ENCODE measurements at places on chromosomes 2 and 18.

- DNase-seq, result no peak
Measured at GRCh38 chr18:79071503-79072210, 2.5 kb downstream of the ATP9B start.

DNA sequence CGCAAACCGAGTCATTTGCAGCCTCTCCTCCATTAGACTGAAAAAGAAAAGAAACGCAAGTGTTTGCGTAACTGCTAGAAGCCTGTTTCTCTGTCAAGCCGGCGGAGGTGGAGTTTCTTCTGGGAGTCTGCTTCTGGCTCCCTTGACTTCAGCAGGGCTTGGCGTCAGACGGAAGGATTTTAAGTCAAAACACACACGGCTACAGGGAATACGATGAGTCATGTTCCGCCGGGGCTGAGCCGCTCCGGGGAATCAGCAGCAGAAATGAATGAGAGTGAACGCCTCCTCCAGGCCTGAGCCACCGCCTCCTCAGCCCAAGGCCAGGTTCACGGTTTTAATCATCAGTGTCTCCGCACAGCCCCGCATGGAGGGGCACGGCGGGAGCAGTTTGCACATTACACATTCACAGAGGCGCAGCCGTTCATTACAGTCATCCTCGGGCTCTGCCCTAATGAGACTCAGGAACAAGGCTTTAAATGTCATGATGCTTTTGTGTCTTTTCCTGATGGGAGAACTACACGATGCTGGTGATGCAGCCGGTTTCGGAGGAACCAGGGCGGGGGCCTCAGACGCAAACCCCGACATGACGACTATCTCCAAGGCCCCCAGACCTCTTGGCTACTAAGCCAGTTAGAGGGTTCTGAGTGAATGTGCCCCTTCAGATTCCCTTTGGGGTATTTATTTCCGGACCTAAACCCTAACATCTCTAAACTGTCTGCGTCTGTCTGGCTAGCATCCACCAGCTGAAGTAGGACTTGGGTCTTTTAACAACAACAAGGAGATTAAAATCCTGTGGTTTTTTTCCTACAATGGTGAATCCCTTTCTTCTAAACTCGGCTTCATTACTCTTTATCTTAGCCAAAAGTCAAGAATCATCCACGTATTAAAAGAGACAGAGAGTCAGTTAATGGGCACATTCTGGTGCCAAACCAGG, 11.1 kb upstream of the SCG2 start:
- DNase-seq, result no peak

DNA sequence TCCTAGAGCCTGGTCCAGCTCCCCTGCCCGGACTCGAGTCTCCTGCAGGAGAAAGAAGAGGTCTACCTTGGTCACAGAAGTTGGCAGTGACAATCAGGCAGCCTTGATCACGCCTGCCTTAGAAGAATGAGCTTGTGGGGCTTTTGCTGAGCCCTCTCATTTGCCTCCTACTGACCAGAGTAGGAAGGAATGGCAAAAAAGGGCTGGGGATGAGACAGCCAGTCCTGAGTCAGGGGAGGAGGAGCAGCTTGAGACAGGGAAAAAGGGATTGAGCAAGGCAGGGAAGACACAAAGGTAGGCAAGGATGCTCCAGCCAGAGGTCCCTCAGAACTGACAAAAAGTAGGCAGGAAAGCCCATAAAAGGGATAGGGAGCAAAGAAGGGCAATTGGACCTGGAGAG, 6.0 kb downstream of the WDR54 start:
- DNase-seq, result no peak

- DNase-seq, result no peak
Measured at GRCh38 chr2:157256626-157257025, 879 bp upstream of the GALNT5 start.

DNA sequence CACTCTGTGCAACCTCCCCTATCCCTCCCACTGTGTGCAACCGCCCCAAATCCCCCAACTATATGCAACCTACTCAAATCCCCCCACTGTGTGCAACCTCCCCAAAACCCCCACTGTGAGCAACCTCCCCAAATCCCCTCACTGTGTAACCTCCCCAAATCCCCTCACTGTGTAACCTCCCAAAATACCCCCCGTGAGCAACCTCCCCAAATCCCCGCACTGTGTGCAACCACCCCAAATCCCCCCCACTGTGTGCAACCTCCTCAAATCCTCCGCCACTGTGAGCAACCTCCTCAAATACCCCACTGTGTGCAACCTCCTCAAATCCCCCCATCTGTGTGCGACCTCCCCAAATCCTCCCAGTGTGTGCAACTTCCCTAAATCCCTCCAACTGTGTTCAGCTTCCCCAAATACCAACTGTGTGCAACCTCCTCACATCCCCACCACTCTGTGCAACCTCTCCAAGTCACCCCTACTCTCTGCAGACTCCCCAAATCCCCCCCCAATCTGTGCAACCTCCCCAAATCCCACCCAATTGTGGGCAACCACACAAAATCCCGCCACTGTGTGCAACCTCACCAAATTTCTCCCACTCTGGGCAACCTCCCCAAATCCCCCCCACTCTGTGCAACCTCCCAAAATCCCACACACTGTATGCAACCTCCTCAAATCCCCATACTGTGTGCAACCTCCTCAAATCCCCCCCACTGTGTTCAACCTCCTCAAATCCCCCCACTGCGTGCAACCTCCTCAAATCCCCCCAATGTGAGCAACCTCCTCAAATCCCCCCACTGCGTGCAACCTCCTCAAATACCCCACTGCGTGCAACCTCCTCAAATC, 114.1 kb downstream of the TPO start:
- no peak for DNase-seq

DNA sequence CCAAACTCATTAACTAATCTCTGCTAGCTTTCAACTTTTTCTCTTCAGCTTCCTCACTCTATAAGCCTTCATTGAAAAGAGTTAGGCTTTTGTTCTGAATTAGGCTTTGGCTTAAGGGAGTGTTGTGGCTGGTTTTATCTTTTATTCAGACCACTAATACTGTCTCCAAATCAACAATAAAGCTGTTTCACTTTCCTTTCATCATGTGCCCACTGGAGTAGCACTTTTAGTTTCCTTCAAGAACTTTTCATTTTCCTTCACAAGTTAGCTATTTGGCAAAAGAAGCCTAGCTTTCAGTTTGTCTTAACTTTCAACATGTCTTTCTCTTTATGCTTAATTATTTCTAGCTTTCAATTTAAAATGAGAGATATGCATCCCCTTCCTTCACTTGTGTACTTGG, 271.7 kb upstream of the FSIP2 start:
- no peak for DNase-seq

DNA sequence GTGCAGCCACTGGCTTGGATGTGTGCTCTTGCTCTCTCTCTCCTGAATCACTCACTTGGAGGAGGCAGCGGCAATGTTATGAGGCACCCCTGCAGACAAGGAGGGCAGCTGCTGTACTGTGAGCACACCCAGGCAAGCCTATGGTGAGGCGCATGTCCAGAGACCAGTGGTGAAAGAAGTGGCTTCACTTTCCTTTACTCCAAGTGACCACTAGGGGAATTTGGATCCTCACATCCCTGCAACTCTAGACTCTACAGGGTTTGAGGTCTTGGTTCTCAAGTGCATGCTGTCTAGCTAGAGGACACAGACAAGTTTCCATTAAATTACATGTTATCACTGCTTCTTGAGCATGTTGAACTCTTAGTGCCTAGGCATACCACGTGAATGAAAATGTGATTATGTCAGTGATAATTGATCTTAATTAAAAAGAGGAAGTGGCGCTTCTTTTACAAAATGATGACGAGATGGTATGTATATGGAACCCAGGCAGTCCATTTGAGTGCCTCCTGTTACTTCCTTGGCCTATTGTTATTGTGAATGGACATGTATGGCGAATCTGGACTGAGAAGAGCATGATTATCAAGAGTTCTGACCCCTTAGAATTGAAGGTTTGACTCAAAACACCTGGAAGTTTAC, 181.0 kb upstream of the CDH2 start:
- DNase-seq, result no peak

- DNase-seq, result no peak
Measured at GRCh38 chr2:195443926-195444325, 213.1 kb upstream of the SLC39A10 start.

DNA sequence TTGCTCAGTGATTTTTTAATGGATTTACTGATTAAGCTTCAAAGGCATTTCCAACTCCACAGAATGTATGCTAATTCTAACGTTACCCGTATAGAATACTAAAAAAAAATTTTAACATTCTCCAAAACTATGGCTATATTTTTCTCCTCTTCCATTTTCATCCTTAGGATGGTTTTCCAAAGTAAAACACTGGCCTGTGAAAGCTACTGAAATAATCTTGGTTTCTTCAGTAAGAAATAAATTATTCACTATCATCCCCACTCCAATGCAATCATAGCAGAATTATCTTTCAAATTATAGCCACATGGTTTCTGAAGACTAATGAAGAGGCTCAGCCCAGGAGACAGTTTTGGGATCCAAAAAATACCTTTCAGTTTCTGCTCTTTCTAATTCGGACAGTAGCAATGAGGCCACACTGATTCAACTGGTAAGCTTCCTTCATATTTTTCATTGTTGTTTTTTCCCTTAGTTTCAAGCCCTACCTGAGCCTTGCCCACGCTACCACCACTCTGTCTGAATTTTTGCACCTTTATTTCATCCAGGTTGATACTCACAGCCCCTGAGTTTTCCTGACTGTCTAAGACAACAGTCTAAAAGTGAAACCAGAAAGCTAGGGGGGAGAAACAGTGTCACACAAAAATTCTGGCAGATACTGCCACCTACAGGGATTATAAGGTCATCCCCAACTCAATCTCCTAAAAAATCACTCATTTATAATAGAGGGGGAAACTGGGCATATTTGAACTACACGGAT, 887.9 kb downstream of the NRXN1 start:
- DNase-seq, result no peak

DNA sequence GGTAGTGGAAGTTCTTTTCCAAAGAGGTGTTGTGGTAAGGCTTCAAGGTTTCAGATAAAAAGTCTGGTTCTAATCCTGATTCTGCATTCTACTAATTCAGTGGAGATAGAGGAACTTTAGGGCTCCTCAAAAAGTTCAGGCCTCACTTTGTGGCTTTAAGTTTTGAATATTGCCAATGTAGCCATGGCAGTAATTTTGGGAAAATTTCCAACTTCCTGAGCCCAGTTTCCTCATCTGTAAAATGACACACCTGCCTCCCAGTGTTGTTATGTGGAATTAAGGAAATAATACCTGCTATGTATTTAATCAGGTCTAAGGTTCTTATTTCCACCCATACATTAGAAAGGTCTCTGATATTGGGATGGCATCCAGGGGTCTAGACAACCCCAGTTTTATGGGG, 147.6 kb upstream of the ITGA6 start:
- no peak for DNase-seq

- DNase-seq, result no peak
Measured at GRCh38 chr18:39497821-39498220, 1932.2 kb upstream of the CELF4 start.

DNA sequence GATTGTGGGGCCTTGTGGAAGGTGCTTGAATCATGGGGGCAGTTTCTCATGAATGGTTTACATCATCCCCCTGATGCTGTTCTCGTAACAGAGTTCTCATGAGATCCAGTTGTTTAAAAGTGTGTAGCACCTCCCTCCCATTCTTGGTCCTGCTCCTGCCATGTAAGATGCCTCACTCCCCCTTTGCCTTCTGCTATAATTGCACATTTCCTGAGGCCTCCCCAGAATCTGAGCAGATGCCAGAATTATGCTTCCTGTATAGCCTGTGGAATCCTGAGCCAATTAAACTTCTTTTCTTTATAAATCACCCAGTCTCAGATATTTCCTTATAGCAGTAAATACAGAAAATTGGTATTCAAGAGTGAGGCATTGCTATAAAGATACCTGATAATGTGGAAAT, 15.6 kb upstream of the WDR75 start:
- DNase-seq, result no peak

GRCh38 chr18:3012136-3013023, 564 bp downstream of the LPIN2 start:
- peak; percentile 39 for DNase-seq

DNA sequence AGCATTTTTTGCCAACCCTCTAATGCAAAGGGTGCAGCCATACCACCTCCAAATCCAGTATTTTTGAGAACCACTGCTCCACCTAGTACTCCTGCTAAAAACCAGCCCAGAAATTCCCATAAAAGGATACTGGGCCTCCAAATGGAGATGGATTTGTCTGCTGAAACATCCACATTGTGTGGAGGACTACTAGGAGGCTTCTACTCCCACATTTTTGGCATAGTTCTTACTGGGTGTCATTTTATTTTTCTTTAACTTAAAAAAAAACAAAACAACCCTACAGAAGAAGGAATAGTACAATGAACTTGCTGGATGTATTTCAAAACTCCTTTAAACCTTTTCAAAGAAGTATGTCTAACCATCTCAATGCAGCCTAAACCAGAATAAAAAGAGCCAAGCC, 219.2 kb downstream of the SRBD1 start:
- no peak for DNase-seq

DNA sequence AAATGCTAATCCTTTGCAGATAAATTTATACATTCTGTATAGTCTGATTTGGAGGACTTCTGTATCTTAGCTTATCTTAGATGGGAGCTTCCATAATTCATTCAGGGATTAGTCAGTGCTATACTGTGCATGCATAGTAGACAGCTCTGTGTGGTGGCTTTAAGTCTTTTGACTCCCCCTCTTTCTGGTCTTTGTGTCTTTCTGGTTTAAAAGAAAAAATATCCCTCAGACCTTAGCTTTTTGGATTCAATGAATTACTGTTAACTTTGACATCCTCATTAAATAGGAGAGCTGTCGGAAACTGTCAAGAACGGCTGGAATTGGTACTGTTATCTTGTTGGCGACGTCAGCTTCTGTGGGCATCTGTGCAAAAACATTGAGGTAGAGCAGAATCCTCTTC, 130.4 kb downstream of the SPTBN1 start:
- DNase-seq, result no peak

DNA sequence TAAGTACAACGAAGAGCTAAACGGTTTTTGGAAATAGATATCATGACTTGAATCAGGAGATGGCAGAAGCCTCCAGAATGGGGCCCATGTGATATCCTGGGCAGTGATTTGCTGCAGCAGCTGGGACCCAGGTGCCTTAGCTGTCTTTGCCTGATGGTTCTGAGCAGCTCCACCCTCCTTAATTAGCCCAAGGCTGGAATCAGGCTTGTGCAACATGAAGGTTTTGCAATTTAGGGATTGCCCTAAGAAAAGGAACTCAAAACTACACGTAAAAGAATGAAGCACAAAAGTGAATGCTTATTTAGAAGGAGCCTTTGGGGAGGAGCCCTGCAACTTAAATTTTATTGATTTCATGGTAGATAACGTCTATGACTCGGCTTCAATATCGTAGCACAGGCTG, 17.3 kb upstream of the CNDP2 start:
- no peak for DNase-seq

- no peak for DNase-seq
Measured at GRCh38 chr18:12748671-12749070, 45.8 kb downstream of the PSMG2 start.

GRCh38 chr18:5253910-5254309, 41.6 kb downstream of the ZBTB14 start:
- DNase-seq, result no peak

- DNase-seq, result no peak
Measured at GRCh38 chr2:197261808-197262226, 48.8 kb downstream of the ANKRD44 start.

DNA sequence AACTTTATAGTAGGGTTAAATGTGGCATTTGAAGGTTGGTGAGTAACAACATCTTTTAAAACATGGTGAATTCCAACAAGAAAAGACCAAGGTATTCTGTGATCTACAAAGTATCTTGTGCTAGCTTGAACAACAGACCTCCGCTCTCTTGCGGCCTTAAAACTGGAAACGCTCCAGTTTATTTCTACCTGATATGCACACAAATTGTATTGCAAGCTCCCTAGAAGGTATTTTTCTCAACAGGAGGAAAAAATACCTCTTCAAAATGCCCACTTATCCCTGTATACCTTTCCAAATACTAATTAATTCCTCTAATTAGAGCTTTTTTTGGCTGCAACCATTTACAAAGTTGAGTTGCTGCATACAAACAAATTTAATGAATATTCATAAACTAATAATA, 69.5 kb downstream of the KCNH7 start:
- DNase-seq, result no peak
